ENCODE measurements at places on chromosomes 6 and 20.

- DNase-seq = peak; percentile 70
These were observed 53.3 kb upstream of the DACT2 start for GRCh38 chr6:168372889-168373288.

- DNase-seq = no peak
These were observed 8.6 kb upstream of the IP6K3 start for GRCh38 chr6:33755070-33755869.

DNA sequence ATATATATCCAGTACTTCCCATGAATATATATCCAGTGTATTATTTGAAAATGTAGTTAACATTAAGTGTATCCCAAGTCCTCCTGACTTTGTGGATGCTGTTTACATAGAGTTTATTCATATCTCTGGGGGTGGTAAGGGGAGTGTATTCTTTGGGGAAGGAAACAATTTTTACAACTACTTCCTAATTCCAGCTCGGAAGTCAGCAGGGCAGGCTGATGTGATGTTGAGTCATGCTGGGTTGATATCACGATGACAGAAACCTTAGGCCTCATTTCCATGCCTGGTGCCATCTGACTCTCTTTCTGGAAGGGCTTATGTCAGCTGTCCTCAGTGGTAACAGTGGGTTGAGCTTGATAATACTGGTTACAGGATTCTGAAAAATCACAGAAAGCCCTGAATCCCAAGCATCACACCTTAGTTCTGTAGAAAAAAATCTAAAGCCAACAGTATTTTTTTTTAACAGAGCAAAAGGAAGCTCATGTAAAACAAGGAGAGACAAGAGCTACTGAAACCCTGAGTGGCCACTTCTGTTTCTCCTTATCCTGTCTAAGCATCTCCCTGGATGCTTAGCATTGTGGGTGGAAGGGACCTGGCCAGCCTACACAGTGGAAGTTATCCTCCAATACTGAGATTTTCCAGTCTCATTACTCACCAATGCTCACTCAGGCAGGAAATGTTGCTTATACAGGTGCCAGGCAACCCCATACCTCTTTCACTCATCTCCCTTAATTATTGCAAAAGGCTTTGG is 75.2 kb upstream of the IYD start:
- DNase-seq = no peak

- DNase-seq = no peak
These were observed 1675.8 kb downstream of the HACE1 start for GRCh38 chr6:103183831-103184411.

- DNase-seq = no peak
These were observed at the start of gene RNF39 for GRCh38 chr6:30075094-30075789. Gene RNF39 (minus strand): TSS chr6:30075769. CDS start chr6:30075585, 184 bp downstream.

- no peak for DNase-seq
These were observed 37.9 kb downstream of the KIF3B start for GRCh38 chr20:32315399-32315798.

- no peak for DNase-seq
These were observed 89.1 kb downstream of the AIG1 start for GRCh38 chr6:143149771-143150170.

GRCh38 chr6:6600875-6601274 is 12.4 kb downstream of the LY86 start:
- DNase-seq = no peak
